ENCODE measurements at places on chromosomes 5 and 9. TPM values are rescaled to one million over a fixed set of nuclear protein-coding genes. Genes with fewer than 3 reads are reported as not detected.

CMYA5 gene
- polyA plus RNA-seq, result 0.39 TPM

DNA sequence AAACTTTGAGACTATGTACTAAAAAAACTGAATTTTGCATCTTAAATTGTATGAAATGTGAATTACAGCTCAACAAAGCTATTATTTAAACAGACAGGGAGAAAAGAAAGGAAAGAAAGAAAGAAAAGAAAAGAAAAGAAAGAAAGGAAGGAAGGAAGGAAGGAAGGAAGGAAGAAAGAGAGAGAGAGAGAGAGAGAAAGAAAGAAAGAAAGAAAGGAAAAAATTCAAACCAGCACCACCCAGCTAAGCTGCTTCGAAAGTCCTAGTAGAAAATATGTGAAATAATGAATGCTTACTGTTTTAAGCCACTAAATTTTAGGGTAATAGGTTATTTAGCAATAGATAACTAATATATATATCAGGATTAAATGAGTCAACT is 31.7 kb upstream of the CDK5RAP2 start:
- DNase-seq, result no peak

DNA sequence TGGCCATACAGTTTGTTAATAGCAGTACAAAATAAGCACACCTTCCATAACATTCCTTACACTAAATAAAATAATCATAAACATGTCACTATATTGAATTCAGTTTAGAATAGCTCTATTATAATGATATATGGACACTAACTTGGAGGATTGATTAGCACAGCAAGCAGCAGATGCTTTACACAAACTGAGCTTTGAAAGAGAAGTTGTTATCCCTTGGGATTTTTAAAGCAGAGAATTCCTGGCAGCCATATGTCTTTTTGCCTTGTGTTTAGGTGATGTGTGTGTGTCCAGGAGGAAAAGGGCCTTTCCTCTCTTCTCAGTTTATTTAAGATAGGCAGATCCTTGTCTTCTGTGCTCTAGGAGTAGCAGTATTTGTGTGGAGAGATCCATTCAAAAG is 232.2 kb upstream of the GRIN3A start:
- DNase-seq, result no peak

DNA sequence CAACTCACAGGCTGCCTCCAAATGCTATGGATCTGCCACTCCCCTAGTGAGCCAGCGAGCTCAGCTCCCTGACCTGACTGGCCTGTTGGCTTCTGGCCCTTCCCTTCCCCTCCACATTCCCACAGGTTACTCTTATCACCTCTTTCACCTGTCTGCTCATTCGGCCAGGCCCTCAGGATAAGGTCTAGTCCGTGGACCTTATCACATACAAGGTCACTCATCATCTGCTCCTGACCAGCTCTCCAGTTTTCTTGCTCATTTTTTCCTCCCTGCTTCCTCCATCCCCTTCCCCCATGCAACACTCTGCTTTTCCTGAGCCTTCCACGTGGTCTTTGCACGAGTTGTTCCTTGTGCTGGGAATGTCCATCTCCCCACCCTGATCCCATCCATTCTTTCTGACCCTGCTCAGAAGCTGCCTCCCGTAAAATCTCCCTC is 25.9 kb upstream of the NDST1 start:
- DNase-seq, result no peak

GRCh38 chr9:92055624-92056023 is 59.6 kb downstream of the SPTLC1 start:
- DNase-seq, result no peak

DNA sequence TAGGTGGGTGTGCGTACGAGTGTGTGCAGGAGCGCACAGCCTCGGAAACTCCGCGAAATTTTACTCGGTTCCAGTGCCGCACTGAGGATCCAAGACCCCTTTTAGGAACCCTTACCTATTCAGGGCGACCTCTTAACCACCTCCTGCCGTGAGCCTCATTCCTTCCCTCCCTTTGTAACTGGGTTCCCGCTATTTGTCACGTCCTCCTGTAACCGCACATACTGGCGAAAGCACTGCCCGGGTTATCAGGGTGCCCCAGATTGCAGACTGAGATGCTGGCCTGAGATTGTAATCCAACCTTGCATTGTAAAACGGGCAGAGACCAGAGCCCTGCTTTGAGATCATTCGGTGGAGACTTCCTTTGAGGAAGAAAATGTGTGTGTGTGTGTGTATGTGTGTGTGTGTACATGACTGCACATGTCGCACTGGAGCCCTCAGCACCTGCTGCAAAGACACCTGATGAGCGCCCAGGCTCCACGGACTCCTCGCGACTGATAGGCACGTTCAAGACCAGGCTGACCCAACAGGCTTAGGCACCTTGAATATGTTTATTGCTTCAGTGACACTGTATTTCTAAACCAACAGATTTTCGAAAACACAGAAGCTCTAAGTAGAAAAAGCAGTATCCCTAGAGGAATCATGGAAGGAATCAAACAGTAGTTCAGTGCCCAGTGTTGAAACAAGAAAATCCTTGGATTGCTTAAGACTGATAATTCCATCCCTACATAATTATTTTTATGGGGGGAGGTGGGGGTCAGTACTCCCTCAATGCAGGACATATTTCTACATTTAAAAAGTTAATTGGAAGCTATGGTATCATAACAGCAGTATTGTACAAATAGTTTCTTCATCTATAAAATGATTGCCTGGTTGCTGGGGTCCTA is 86.5 kb upstream of the TNFAIP8 start:
- peak; percentile 35 for DNase-seq

KLF4 gene
- 6.9 TPM for polyA plus RNA-seq

DNA sequence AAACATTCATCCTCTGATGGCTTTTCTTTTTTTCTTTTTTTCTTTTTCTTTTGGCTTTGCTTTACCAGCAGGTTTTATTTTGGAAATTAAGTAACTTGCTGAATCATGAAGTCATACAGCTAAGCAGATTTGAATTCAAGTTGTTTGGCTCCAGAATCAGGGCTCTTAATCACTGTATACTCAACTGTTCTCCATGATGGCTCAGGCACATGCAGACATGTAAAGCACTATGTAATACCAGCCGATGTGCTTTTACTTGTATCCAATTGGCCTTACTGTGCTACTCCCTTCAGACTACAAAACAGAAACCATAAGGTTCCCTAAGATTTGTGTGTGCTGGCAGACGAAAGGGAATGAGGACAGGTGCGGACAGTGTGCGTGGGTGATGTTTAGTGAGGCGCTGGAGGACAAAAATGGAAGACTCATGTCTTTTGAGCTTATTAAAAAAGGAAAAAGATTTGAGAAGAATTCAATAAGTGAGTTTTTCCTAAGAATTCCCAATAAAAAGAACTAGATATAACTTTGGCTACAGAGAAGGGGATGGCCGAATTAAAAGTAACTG is 44.7 kb upstream of the OTP start:
- DNase-seq, result peak; percentile 39

C9orf43 gene
- polyA plus RNA-seq, result 0.24 TPM

ROR2 gene
- 3.5 TPM for polyA plus RNA-seq

RBM22 gene
- polyA plus RNA-seq, result 34.2 TPM

KIAA0825 gene
- 0.46 TPM for polyA plus RNA-seq

IFNA2 gene
- not detected for polyA plus RNA-seq

GRCh38 chr5:112373885-112374284 is 45.2 kb downstream of the EPB41L4A start:
- no peak for DNase-seq

GRCh38 chr9:69933445-69933844 is 110.2 kb upstream of the MAMDC2 start:
- no peak for DNase-seq

KCNMB1 gene
- polyA plus RNA-seq, result not detected

DNA sequence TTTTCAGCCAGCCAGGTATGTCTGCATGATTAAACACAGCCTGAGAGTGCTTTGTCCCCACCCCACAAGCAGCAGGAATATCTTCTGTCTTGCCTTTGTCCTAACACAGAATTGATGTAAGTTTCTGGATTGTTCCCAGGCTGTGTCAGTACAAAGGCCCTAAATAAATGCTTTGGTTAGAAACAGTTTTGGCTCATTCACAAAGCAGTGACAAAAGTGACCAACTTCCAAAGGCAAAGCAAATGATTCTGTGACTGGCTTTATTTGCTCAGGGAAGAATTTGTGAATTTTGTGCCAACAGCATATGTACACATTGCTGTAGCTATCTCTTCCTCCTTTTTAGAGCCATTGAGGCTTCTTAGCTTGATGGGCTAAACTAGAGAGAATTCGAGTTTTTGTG is 133.7 kb downstream of the PLPPR1 start:
- DNase-seq, result no peak

DNA sequence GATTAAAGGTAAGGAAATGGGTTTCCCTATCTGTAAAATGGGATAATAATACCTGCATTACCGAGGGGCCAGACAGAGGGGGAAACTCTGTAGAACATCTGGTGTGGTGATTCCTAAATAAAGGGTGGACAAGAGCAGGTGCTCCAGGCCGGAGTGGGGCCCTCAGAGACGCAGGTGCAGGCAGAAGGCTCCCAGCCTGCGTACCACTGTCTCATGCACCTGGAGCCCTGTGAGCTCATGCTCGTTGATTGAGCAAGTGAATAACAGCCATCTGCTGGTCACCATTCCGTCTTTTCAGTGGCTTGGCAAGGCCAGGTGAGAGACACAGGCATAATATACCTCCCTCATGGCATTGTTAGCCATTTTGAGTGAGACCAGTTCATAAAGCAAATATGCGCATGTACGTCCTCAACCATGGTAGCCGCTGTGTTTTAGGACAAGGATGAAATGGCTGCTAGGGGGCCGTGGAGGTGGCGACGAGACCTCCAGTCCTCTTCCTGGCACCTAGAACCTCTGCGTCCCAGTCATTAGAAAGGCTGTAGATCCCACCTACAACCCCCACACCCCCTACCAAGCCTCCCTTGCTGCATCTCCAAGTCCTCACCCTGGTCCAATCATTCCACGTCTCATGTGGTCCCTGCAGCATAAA is 198.0 kb upstream of the MVB12B start:
- DNase-seq, result no peak

ADGRD2 gene
- polyA plus RNA-seq, result not detected

GRCh38 chr9:135512241-135512603 is 9.0 kb upstream of the LCN1 start:
- no peak for DNase-seq

TXNDC15 gene
- 87.0 TPM for polyA plus RNA-seq

DNA sequence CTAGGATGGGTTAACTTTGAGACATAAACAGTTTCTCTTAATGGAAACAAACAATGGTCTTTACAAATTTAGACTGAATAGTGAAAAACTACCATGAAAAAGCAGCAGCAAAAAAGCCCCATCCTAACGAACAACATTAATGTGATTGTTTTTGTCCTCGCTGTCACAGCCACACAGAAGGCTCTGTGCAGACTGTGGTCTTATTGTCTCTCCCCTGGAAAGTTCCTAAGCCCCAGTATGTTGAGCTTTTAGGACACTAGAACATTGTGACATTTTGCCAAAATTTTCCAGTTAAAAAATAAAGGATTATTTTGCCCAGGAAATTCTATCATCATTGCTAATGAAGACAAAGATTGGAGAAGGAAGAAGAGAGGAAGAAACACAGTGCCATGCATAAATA is 12.6 kb upstream of the SOWAHA start:
- DNase-seq, result no peak

CFAP90 gene
- polyA plus RNA-seq, result 0.14 TPM

INSL4 gene
- polyA plus RNA-seq, result 0.03 TPM

DNA sequence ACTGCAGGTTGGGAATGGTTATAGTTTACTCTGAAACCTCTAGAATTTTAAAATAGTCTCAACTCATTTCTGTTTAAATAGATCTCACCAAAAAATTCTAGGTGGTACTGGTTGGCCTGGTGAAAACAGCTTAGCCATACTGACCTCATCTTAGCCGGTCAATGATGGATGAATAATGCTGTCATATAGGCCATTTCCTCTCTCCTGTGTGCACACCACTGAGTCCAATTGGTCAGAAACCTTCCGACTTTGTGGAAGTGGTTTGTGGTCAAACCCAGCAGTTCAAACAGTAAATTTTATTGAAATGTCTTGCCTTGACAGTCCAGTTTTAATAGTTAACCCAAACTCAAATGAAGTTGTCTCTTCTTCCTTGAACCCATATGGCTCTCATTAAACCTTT is 98.6 kb downstream of the GIN1 start:
- DNase-seq, result peak; percentile 26

DNA sequence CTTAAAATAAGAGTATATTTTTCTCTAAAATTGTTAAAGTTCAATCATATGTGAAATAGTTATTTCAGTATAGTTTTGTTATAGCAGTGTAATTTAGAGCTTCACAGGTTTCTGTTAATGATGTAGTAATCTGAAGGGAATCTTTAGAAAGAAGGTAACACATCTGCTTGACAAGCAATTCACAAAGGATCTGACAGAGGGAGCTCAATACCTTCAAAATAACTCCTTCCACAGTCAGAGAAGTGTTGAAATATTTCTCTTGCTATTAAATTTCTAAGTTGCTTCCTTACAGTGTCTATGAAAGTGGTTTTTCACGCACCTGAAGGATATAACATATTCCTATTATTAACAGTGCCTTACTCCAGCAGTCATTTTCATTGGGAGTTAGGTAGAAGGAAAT is 44.9 kb downstream of the SLC25A51 start:
- peak; percentile 33 for DNase-seq

DNA sequence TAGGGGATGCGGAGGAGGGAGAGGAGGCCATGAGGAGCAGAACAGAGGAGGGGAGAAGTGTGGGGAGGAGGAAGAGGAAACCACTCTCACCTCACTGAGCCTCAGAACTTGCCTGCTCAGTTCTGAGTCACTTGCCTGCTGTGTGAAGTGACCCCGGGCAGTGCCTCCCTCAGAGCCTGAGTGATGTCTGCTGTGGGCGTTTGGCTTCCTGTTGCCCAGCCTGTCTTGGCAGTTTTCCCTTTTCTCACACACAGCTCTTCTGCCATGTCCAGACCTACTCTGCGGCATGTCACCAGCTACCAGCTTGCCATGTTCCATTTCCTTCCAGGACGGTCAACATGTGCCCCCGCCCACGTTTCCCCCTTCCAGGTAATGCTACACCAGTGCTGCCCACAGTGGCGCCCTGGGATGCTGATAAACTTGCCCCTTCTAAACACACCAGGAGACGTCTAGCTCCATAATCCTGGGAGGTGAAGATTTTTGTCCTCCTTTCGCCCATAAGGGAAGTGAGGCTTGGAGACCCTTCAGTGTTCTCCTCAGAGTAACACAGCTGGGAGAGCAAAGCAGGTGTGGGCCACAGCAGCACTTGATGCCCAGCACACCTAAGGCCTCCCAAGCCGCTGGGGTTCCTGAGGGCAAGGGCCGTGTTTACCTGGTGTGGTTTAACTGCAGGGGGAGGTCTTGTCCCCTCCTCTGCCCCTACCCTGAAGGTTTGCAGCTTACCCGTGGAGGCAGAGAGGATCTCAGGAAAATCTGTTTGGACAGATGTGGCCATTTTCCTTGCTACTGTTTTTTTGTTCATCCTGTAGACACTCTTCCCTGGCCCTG is 63.8 kb upstream of the RNF130 start:
- DNase-seq, result peak; percentile 79

QRFP gene
- not detected for polyA plus RNA-seq

- no peak for DNase-seq
Observed at GRCh38 chr5:181184845-181185216, 20.2 kb downstream of the TRIM7 start.

Data from IMR-90 (cell line).